ENCODE measurements at places on chromosomes 13 and 19. TPM values are rescaled to one million over a fixed set of nuclear protein-coding genes. Genes with fewer than 3 reads are reported as not detected.

The ATP1A3 gene
- polyA plus RNA-seq: 0.05 TPM

The BTBD2 gene
- polyA plus RNA-seq: 25.1 TPM

- DNase-seq: no peak
These were observed 278.5 kb downstream of the DCT start for GRCh38 chr13:94201022-94201421.

- DNase-seq: no peak
These were observed 174.8 kb downstream of the KDM4B start for GRCh38 chr19:5143471-5144411.

- no peak for DNase-seq
These were observed 18.2 kb downstream of the ELAVL1 start for GRCh38 chr19:7987114-7987768.

- no peak for DNase-seq
These were observed 25.9 kb upstream of the NAPA start for GRCh38 chr19:47540748-47541147.

GRCh38 chr19:8611877-8612806 is 1.6 kb upstream of the ADAMTS10 start:
- DNase-seq: no peak

Measured in liver (tissue), 10 donors.